ENCODE measurements at places on chromosomes 2 and 18.

GRCh38 chr2:137380610-137381009, 583.7 kb upstream of the HNMT start:
- no peak for DNase-seq

- DNase-seq, result no peak
Measured at GRCh38 chr18:61736133-61736532, 156.7 kb downstream of the RNF152 start.

GRCh38 chr2:188820576-188820975, 153.6 kb upstream of the COL3A1 start:
- no peak for DNase-seq

DNA sequence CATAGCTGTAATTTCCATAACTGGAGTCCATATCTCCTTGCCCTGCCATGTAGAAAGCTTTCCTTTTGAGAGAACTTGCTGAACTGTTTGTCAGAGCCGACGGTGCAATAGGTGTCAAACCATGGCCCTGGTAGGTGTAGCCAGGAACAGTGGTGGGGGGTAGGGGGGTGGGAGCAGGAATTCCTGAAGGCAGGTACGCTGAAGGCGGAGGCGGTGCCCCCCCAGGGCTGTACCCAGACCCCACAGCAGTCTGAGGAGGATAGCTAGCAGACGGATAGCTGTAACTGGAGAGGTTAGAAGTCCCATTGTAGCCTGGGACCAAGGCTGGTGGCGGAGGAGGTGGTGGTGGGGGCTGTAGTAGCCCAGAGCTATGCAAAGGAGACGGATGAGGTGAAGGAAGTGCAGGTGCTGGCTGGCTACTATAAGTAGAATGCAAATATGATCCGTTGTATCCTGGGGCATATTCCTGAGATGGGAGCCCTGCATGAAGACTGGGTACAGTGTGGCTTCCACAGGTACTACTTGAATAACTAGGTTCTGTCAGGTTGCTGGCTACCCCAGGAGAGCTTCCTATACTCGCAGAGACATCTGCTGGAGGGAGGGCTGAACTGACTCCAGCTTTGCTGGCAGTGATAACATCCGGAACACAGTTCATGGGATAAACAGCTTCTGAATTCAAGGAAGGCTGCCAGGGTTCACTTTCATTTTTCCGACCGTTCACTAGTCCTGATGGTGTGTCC, 124.8 kb downstream of the FIGN start:
- no peak for DNase-seq

DNA sequence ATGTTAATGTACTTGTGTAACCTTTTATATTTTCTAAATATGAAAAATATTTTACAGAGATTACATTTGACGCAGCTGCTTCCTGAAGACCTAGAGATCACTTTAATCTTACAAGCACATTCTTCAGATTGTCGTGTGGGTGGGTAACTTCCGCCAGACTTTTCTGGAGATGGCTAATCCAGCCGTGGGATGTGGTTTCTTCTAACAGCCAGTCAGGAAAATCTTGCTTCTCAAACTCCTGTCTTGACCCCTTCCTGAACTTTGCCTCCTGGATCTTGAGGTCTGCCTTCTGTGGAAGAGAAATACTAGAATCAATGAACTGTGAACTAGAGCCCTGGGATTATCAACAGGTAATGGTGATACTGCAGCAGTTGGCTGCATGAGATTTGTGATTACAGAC, 401.6 kb upstream of the TNP1 start:
- DNase-seq, result no peak

Data from NCI-H187 treated with DMSO at 0.1 percent for 48 hours (cell line).